ENCODE measurements at places on chromosomes 11 and 22. TPM values are rescaled to one million over a fixed set of nuclear protein-coding genes. Genes with fewer than 3 reads are reported as not detected.

Gene ANKK1
- not detected for total RNA-seq

GRCh38 chr22:43060183-43060582, 29.0 kb downstream of the TTLL1 start:
- peak; percentile 13 for DNase-seq

DNA sequence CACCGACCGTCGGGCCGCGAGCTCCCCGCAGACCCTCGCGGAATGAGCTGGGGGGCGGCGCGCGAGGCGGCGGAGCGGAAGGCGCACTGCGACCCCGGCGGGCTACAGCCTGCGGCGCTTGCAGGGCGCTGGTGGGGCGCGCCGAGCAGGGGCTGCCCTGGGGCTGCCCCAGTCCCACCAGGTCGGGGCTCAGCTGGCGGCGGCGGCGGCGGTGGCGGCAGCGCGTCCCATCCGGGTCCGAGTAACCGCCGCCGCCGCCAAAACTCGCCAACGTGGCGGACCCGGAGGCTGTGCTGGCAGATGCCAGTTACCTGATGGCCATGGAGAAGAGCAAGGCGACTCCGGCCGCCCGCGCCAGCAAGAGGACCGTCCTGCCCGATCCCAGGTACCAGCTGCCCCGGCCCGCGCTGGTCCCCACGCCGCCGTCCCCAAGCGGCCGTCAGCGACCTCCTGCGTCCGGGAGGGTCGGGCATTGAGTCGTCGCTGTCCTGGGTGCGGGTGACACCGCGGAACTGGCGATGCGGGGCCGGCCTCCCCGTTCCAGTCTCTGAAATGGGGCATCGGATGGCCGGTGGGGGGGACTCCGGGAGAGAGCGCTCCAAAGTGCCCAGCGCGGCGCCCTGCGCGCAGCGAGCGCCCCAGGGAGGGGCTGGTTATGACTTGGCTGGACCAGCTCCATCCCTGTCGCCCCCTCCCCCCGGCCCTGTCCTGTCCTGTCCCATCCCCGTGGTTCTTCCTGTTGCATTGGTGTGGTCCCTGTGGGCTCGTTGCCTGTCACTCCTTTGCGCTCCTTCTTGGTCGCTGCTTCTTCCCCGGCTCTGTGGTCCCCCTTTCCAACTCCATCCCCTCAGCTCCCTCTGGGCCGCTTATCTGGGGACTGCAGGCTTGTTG, 63.5 kb downstream of the CRYBB2 start:
- no peak for DNase-seq

DNA sequence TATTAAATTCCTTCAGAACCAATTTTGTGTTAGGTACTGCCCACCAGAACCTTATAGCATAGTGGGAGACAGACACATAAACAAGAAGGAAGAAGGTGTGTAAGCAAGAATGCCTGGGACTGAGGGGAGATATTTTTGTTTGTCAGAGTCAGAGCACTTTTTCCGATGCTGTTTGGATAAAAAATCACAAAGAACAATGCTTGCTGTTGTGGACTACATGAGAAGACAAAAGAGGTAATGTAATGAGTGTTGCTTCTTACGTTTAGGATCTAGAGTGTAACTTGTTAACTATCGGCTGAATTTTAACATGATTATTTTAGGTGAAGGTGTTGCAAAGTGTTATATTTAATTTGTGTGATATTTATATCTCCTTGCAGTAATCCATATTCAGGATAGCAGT, 84.9 kb downstream of the ATM start:
- DNase-seq: no peak

GRCh38 chr11:57787006-57787604, 25.5 kb downstream of the CTNND1 start:
- DNase-seq: no peak

GRCh38 chr11:87258171-87258833, 220.6 kb downstream of the TMEM135 start:
- DNase-seq: no peak

Gene CLCF1
- total RNA-seq: 16.1 TPM

Gene RIMBP3B
- 0.64 TPM for total RNA-seq

DNA sequence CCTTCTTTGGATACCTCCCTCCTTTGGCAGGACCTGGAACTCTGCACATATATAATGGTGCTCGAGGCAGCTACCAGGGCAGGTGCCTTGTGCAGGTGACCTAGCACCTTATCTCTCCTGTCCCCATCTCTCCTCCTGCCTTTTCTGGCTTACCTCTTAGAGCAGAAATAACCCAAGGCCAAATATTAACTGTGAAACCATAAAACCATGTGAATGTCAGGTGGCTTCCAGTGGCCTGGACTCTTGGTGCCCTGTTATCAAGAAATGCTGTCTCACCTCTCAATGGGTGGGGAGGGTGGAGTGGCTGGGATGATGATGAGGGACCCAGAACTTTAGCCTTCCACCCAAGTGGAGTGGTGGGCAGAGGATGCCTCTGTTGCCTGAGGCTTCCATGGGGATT, 42.9 kb downstream of the YWHAH start:
- DNase-seq: no peak

Gene MS4A6E
- total RNA-seq: not detected

Gene GAB4
- total RNA-seq: not detected

GRCh38 chr11:95084509-95084908, 5.1 kb upstream of the ENDOD1 start:
- DNase-seq: no peak

Measured in LHCN-M2 (cell line).